ENCODE measurements at places on chromosomes 16 and 17.

DNA sequence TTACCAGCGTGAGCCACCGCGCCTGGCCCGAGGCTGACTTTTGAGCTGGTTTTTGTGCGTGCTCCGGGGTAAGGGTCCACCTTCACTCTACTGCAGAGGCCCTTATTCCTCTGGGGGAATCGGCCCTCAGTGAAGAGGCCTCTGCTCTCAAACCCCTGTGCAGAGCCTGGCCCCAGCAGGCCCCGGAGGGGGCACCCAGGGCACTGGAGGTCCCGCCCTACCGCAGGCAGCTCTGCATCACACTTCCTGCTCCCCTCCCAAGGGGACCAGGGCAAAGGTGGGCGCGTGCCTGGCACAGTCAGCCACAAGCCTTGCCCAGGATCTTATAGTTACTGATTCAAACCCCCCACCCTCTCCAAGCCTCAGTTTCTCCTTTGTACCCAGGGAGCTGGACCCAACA is 3.6 kb upstream of the UBE2I start:
- no peak for DNase-seq

DNA sequence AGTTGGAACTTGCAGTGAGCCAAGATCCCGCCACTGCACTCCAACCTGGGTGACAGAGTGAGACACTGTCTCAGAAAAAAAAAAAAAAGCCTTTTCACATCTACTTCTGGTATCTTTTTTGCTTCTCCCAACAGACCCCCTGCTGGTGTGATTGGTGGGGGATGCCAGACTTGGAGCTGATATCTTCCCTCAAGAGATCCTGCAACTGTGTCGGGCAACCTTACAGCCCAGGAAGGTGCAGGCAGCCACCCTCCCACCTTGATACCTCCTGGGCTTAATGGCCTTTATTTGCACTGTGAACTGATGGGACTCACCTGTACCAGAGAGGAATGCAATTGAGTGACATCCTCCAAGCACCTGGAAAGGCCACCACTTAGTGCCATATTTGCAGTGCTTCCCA is 142.3 kb downstream of the RGS9 start:
- no peak for DNase-seq

DNA sequence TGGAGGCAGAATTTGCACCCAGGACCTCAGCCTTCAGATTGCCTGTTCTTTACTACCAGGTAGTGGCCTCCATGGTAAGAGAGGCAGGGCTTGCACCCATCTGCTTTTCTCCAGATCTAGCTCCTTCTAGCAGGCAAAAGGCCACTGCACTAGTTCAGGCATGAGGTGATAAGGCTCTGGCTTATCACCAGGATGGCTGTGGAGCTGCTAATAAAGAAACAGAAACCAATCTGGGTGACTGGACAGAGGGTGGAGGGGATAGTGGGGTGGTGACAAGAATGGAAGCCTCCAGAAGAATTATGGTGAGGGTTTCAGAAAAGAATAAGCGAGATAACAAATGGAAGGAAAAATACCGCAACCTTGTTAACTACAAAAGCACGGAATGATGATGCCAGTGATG is 15.5 kb upstream of the SUPT4H1 start:
- DNase-seq: no peak

DNA sequence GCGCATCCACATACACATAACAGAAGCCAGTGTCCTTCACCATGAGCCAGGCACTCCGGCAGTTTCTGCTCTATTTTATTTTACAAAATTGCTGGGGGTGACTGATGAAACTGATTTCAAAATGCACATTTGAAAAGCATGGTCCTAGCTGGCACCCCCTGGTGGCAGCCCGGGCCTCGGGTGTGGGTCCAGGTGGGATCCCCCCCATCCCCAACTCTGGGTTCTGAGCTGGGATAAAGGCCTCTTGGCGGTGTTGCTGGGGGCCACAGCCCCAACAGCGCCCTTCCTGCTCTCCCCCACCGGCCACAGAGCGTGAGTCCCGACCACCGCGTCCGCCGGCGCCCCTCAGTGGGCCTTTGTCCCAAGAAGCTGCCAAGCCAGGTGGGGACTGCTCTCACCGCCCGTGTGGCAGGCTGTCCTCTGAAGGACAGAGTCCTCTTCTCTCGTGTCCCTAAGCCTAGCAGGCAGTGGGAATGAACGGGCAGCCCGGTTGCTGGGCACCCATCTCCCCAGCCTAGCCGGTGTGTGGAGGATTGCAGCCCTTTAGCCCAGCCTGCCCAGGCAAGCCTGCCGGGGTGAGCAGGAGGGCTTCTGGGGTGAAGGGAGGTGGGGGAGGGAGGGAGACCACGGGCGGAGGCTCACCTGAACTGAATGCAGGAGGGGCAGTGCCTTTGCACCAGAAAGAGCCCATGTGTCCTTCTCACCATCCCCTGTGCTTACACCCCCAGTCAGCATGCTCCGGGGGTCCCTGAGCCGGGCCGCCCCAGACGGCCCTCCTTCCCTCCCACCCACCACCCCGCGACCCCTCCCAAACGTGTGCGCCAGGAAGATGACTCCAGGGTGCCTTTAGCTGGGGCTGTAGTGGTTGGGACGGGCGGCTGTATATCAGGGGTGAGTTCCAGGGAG is 898 bp downstream of the SNAI3 start:
- DNase-seq: no peak

All from activated CD4-positive, alpha-beta T cell treated with anti-CD3 and anti-CD28 coated beads, Interleukin-2, Interleukin-4, amounts not matched to agents 100 ng/mL and 50 ng/mL, durations not matched to agents 16 hours and 8 hours (primary cell).